ENCODE measurements at places on chromosomes 3 and 15.

DNA sequence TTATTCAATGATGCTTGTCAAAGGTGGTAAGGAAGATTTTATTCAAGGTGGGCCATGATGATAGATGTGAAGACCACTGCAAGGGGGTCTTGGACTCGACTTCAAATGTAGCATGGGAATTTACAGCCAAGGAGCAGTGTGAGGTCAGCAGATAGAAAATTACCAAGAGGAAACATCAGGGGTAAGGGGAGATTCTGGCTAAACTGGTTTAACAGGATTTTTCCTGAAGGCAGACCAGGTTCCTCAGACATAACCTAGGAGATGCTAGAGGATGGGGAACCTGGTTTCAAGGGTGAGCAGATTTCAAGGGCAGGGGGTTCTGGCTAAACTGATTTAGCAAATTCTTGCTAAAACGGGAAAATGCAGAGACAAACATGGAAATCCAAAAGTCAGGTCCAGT is 464.9 kb downstream of the TAFA4 start:
- DNase-seq, result no peak

GRCh38 chr3:21991061-21991460 is 240.1 kb upstream of the ZNF385D start:
- DNase-seq, result no peak

DNA sequence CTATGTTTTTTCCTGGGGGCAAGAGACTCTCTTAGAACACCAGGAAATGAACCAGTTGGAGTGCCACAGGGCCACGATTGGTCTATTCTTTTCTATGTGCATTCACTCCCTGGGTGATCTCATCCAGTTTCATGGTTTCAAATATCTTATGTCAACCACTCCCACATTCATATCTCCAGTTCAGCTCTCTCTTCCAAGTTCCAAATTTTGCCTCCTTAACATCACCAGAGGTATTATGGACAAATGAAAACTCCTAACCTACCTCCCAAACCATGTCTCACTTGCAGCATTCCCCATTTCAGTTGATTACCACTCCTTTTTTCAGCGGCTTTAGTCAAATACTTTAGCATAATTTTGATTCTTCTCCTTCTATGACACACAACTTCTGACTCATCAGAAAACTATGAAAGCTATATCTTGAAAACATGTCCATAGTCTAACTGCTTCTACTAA is 203.1 kb upstream of the SEMA6D start:
- DNase-seq, result no peak

GRCh38 chr3:15983693-15984092 is 185.9 kb upstream of the ANKRD28 start:
- DNase-seq, result no peak

DNA sequence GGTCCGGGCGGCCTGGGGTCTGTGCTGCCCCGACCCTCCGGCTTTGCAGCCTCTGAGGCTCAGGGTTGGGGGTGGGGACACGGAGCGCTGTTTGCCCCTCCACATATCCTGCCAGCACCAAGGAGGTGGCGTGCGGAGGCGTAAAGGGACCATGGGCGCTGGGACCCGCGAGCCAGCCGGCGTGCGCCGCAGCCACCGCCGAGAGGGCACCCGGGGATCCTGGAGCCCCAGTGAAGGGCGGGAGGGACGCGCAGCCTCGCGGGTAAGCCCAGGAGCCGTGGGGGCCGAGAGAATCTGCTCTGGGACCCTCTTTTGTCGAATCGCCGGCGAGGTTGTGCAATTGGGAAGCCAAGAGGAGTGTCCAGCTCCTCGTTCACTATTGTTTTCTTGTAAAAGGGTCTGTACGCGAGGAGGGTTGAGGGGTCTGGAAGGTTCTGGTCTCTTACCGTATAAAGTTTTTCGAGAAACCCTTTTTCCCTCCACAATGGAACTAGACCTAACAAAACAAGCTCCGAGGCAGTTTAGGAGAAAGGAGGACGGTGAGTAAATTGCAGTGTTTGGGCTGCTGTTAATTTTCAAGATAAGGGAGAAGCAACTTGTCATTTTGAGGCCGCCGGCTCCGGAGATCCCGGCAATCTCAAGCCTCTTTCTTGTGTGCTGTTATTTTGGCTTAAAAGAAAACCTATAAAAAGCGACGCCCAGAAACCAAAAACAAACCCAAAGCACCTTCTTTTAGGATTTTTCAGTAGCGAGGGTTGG is 29.9 kb upstream of the ST3GAL6 start:
- DNase-seq, result no peak

DNA sequence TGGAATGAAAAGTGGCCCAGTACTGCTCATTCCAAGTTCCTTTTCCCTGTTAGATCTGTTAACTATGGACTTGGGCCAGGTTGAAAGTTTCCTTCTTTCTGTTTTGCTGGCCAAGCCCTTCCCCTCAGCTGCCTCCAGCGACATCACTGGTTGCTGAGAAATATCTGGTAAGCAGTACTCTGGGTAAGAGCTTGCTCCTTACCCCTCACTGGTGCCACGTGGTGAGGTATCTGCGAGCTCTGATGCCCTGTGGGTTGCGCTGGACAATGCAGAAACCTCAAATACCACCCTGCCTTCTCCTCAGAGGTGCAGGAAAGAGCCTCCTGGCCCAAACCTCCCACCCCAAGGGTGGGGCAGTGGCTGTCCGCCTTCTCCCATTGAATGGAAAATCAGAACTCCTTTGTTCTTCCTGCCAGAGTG is 42.9 kb upstream of the APH1B start:
- no peak for DNase-seq

DNA sequence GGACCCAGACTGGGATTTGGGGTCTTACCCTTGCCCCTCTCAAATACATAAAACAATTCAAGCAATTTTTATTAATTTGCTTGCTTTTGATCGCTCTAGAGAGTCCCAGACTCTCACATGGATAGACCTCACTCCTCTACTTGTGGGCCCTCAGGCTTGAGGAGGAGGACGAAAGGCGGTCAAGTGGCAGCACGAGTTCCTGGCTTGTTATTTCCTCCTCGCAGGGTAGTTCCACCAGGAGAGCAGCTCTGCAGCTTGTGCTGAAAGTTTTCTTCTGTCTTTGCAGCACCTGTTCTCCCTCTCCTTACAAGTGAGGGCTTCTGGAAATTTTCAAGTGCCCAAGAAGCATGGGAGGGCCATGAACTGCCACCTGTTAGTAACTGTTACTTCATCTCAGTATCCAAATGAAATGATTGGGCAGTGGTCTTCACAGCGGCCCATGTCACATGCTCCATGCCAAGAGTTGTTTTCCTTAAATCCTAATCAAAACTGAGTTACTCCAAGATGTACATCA is 22.7 kb downstream of the ABI3BP start:
- no peak for DNase-seq

DNA sequence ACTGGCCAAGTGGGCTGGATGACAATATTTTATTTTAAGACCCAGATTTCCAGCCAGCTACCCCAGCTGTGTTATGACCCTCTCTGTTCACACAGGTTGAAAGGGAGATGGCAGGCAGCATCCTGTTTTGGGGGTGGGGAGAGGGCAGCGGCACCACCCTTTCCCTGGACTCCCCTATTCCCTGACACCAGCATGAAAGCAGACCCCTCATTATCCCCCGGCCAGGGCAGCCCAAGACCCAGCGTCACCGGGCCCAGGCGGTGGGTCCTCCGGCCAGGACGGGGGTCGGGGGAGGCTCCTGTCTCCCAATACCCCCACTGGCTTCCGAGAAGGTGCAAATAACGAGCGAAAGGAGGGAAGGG is 127.6 kb upstream of the MEF2A start:
- no peak for DNase-seq

GRCh38 chr3:184629555-184630160 is 68.1 kb downstream of the EPHB3 start:
- no peak for DNase-seq

- DNase-seq, result no peak
Measured at GRCh38 chr3:72579581-72580245, 268.5 kb downstream of the SHQ1 start.

DNA sequence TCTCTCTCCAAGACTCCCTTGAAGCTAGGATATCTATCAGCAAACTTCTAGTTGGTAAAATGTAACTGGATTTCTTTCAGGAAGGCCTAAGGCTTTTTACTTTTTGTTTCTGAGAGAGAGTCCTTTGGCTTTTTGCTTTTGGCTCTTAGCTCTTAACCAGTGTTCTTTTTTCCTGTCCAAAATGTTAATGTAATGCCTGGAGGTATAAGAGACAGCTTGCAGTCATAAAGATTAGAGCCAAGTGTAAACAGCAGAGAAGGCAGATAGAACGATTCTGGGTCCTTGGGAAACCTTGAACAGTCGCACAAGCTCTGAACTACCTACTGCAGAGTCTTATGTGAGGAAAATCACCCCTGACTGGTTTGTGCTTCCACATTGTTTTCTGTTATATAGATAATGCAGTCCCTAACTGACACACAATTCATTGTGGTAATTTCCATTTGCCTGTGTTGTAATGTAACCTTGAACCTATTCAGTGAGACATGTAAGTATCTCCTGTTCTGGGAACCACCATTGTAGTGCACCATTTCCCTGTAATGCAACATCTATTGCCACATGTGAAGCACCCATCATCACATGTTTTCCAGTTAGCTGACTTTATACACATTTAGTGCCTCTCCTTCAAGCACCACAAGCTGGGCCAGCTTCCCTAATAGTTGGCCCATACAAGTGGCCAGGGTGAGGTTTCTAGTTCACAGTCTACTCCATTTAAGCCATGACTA is 1311.9 kb downstream of the ROBO1 start:
- no peak for DNase-seq

DNA sequence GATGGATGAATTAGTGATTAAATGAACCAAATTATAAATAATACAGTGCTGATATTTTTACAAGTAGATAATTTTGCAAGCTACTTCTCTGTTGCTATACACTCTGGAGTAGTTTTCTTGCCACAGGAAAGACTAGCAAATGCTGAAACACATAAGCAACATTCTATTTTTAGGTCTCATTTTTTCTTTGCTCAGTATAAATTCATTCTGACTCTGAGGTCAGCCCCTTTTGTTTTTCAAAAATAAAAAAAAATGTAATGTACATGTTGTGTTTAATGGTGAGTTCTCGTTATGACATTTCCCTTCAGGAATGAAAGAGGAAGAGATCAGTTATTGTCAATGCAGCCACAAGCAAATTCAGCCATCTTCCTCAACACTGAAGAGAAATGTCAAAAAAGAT is 24.9 kb downstream of the GJD2 start:
- DNase-seq, result no peak

DNA sequence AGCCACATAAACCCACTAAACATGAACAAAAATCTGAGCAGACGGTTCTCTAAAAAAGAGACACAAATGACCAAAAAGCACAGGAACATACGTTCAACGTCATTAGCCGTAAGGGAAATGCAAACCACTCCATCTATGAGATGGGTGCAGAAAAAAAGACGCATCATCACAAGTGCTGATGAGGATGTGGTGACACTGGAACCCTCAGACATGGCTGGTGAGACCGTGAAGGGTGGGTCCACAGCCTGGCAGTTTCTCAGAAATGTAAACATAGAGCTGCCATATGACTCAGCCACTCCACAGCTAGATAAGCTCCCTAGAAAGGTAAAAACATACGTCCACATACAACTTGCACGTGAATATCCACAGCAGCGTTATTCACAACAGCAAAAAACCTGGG is 23.3 kb downstream of the PCSK6 start:
- DNase-seq, result no peak

DNA sequence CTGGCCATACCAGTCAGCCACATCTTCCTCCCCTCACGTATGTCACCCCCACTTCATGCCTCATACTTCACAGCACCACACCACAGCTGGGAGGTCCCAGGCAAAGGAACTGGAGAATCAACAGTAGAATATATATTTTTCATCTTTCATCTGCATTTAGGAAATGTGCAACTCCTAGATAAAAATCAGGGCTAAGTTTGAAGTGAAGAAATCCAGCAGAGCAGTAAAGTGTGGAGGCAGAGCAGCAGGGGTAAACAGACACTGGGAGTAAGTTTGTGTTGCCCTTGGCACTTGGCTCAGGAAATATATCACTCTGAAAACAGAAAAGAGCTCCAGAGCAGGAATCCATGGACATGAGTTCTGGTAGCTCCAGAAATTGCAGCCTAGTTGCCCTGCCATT is 2.8 kb upstream of the HERC1 start:
- no peak for DNase-seq

DNA sequence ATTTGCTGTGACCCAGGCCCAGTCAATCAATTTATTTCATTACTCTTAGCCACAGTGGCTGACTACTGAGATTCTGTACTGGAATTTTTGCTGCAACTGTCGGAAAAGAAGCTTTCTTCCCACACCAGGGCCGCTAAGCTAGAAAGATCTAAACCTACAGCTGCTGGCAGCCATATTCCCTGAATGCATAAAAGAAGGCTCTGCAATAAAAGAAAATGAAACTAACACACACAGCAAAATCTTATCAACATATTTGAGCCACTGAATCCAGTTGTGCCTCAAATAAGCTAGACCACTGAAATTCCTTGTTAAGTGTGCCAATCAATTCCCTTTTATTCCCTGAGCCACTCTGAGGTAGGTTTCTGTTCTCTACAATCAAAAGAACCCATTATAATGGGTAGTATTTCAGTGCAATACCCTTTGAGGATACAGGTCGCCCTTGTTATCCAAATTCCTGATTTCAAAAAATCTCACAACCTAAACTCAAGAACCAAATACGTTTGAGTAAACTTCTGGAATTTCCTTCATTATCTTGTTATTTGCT is 60.3 kb downstream of the MYO9A start:
- DNase-seq, result no peak

DNA sequence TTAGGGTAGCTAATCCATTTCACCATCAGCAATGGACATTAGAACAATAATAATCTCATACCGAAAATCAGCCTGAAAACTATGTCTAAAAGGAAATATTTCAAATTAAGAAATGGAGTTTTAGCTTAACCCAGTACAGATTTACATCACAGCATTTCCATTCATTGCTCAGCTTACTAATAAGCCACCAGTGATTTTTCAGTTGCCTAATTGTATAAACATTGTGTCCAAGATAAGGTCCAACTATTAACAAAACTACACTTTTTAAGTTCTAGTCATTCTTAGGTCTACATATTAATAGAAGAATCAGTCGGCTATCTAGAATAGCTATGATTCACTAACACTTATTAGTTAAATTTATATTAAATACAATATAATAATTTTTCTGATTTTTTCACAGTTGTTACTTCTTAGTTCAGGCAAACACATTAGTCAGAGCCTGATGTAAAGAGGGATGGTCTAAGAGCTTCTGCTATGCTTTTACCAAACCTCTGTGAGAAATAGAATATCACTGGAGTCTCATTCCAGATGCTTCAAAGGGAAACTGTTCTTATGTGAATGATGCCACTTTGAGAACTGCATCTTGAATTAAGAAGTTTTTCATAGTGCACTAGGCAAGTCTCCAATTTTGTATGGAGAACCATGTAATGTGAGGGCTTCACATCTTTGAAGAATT is 74.1 kb downstream of the CMSS1 start:
- DNase-seq, result no peak

DNA sequence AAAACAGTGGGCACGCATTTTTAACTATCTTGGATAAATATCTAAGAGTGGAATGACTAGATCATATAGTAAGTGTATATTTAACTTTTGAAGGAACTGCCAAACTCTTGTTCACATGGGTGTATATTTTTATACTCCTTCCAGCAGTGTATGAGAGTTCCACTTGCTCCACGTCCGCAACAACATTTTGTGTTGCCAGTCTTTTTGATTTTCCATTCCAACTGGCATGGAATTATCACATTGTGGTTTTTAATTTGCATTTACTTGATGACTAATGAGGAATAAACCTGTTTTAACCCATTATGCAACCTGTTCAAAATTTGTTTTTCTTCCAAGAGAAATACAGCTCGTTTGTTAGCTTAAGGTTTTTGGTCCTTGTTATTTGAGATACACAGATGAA is 51.6 kb downstream of the ZNF621 start:
- DNase-seq, result no peak
